ENCODE measurements at places on chromosomes 7 and 10. TPM values are rescaled to one million over a fixed set of nuclear protein-coding genes. Genes with fewer than 3 reads are reported as not detected.

CPXM2 gene
- total RNA-seq = 19.4 TPM

RHOBTB1 gene
- 13.9 TPM for total RNA-seq

MYO3A gene
- total RNA-seq = not detected

FXYD4 gene
- not detected for total RNA-seq

BAIAP2L1 gene
- 0.82 TPM for total RNA-seq

BAG3 gene
- 2.5 TPM for total RNA-seq

CHRM2 gene
- total RNA-seq = not detected
